ENCODE measurements at places on chromosomes 4 and X.

GRCh38 chr4:140296335-140297220 lies 76.9 kb upstream of the SCOC start:
- no peak for DNase-seq

GRCh38 chr4:134862116-134862515 lies 660.5 kb upstream of the PABPC4L start:
- no peak for DNase-seq

GRCh38 chrX:7253565-7253964 lies 105.6 kb upstream of the PUDP start:
- no peak for DNase-seq

DNA sequence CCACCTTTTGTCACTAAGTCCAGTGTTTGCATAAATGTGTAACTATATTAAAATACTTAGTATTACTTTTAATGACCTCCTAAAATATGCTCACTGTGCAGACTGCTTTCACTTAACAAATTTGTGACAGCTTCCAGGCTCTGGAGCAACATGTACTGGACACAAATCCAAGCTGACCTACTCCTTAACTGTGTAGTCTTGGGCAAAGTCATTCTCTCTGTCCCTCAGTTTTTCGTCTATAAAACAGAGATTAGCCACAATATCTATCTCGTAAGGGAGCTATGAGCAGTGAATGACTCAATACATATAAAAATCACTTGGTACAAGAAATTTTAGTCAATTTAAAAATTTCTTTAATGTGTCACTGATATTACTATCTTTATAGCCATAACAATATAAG lies 20.4 kb upstream of the RAB40A start:
- DNase-seq: no peak

DNA sequence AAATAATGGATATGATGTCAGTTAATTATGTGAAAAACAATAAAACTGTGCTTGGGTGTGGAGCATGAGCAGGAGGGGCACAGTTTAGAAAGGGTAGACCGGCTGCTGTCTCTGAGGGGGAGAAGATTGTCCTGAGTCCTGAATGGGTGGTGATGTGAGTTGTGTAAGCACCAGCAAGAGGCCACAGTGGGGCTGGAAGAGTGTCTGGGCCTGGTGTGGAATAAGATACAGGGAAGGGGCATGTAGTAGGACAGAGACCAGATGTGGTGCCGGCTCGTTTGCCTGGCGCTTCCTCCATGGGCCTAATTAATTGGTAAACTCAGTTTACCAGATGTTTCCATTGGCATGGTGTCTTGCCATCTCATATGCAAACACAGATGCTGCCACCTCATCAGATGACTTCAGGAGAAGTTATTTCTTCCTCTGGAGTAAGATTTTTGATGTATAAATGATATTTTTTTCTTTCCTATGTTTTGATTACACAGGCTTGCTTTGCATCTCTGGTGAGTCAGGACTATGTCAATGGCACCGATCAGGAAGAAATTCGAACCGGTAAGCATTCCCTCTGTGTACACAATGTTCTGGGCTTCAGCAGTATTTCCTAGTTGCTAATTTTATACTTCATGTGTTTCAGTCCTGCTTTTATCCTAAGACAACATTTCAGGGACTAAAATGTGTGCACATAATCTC lies 5.1 kb downstream of the MED28 start:
- no peak for DNase-seq

All from kidney (tissue), 22 donors.